Neural progenitor cell (in vitro differentiated cells): ENCODE measurements at places on chromosomes 11 and 22.

- DNase-seq: no peak
These were observed 203.2 kb downstream of the CASP12 start for GRCh38 chr11:104695065-104695463.

DNA sequence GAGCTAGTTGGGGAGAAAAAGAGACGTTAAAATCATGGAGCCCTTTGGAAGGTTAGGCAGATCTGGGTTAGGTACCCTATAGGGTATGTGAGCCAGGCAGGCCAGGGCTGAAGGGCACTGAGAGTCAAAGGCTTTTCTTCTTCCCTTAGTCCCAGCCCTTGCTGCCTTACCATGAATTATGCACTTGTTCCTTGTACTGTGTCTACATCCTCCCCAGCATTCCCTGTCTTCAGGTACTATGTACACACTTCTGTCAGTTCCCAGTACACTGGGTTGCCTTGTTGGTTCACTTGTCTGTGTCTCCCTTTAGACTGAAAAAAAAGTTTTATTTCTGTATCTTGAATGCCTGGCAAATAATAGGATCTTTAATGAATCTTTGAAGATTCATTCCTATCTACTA, 16.9 kb downstream of the RNF185 start:
- DNase-seq: no peak

GRCh38 chr11:96284401-96284800, 58.6 kb downstream of the MAML2 start:
- no peak for DNase-seq

GRCh38 chr11:75432911-75433321, at the start of gene KLHL35:
Gene KLHL35 (minus strand): TSS chr11:75433203. CDS start chr11:75430629, 2,574 bp downstream.
- peak; percentile 82 for DNase-seq

GRCh38 chr22:30947816-30948454, 20.6 kb downstream of the MORC2 start:
- DNase-seq: peak; percentile 56

DNA sequence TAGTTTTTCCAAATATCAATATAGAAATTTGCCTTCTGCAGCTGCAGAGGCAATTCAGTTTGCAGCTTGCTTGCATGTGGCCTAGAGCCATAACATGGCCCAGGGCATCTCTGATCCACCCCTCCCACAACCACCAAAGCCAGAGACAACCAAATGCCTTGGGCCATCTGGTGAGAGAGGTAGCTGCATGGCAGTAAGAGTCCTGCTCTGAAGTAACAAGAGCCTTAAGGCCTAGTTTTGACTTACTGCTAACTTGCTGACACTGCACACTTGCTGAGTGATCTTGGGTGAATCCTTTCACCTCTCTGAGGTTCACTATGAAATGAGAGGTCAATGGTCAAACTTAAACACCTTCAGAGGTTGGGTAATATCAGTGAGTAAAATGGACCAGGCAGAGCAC, 4.9 kb upstream of the SPECC1L start:
- no peak for DNase-seq
